ENCODE measurements at places on chromosomes 16 and 17.

- no peak for DNase-seq
These were observed 133.5 kb downstream of the SEC14L1 start for GRCh38 chr17:77274096-77274845.

DNA sequence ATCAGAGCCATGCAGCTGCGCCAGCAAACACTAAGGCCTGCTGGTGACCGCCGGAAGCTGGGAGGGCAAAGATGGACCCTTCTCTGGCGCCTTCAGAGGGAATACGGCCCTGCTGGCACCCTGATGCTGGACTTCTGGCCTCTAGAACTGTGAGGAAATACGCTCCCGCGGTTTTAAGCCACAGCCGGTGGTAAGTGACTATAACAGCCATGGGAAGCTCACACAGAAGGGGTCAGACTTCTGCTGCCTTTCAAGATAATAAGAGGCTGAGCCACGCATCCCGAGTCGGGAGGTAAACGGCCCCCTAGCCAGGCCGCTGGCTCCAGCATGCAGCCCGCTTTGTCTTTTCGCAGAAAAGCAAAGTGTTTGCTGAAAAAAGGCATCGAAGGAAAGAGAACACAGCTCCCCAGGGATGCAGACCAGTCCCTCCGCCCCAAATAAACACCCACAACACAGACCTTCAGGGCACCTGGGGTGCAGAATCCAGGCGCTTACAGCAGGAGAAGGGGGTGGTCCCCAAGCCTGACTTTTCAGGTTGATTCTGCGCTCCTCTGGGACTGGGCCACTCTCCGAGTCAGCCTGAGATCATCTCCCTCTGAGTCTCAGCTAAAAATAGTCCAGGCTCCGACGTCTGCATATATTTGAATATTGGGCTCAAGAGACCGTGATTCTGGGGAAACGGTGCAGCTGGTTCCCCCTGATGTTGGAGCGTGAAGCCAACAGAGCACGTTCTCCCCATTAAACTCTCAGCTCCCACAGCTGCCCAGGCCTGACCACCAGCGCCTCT lies 89.7 kb downstream of the MGAT5B start:
- no peak for DNase-seq

DNA sequence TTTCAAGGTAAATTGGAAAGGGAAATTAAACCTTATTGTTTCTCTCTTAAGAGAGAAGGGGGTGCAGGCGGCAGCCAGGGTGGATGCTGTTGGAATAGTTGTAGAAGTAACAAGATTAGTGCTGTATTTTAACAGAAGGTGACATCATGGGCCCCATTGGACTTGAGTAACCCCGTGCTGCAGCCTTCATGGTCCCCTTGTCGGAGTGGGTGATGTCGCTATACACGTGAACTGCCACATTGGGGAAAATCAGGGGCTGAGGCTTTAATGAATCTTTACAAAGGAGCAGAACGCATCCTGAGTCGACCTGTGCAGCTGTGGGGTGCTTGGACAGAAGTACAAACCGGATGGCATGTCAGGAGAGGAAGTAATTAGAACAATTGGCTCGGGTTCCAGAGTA lies 3.2 kb downstream of the SNX11 start:
- no peak for DNase-seq

GRCh38 chr17:51946311-51946710 lies 212.2 kb downstream of the CA10 start:
- no peak for DNase-seq

- DNase-seq, result no peak
These were observed 17.4 kb downstream of the ASPSCR1 start for GRCh38 chr17:81994593-81995462.
